ENCODE measurements at places on chromosomes 5 and 9.
A peak's percentile ranks its signal among the peaks of the same experiment; 100 is the strongest.

- no peaks in the 10 kb centered on the region for H3K36me3 ChIP-seq
- H3K4me3 ChIP-seq = no peak overlapping the region
- H3K27ac ChIP-seq = no peak overlapping the region
- H3K4me1 ChIP-seq = no peaks in the 10 kb centered on the region
- no peak for DNase-seq
Measured at GRCh38 chr9:113776194-113776593, 99.9 kb upstream of the ZNF618 start.

DNA sequence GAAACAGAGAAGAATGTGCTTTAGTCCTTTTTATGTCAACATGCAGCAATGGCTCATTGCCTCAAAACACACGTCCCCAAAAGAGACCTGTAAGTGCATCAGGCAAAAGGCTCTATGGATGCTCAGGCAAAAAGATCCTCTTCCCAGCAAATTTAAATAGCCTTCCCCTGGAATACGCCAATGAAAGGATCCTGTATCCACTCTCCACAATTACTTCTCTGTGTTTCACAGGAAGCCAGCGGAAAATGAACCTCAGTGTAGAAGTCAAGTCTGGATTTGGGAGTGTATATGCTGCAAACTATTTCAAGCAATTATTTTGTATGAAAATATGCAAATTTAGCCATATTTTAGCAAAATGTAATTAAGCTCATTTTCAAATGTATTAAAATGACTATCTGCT is 217.9 kb downstream of the EPB41L4A start:
- no peaks in the 10 kb centered on the region for H3K4me1 ChIP-seq
- no peak overlapping the region for H3K4me3 ChIP-seq
- DNase-seq = no peak
- H3K27me3 ChIP-seq = no peaks in the 10 kb centered on the region
- no peak overlapping the region for H3K27ac ChIP-seq

GRCh38 chr5:156927545-156927944 is 35.5 kb downstream of the TIMD4 start:
- no peaks in the 10 kb centered on the region for H3K36me3 ChIP-seq
- no peak overlapping the region for H3K4me3 ChIP-seq
- DNase-seq = no peak
- no peaks in the 10 kb centered on the region for H3K4me1 ChIP-seq

DNA sequence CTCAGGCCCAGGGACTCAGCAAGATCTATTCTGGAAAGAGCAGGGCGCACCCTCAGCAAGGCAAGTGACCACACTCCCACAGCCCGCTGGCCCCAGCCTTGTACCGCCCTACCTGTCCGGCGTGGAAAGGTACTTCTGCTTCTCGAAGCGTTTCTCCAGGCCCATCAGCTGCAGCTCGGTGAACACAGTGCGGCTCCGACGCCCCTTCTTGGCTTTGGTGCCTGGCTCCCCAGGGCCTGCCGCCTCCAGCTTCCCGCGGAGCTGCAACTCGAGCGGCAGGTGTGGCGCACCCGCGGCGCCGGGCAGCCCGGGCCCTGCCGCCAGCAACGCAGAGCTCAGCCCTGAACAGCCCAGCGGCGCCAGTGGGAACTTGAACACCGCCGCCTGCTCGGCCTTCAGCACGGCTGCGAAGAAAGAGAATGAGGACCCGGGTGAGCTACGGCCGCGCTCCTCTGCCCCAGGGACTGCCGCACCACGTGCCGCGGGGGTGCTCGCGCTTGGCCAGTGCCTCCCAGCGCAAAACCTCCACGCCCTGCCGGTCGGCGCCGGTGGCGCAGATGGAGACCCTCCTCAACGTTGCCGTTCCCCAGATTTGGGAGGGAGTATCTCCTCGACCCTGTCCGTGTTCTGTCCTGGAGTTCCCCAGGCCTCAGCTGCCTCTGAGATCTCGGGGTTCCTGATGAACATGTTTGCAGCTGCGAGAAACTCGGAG is 2.2 kb downstream of the BARX1 start:
- no peak for DNase-seq
- H3K27me3 ChIP-seq = no peaks in the 10 kb centered on the region
- H3K4me3 ChIP-seq = peak overlapping the region; percentile 20
- no peak overlapping the region for H3K27ac ChIP-seq
- H3K36me3 ChIP-seq = no peaks in the 10 kb centered on the region
- peaks cover 53% of the 10 kb centered on the region for H3K4me1 ChIP-seq

GRCh38 chr5:10975945-10976344 is 214.9 kb upstream of the DAP start:
- no peaks in the 10 kb centered on the region for H3K27me3 ChIP-seq
- H3K4me3 ChIP-seq = no peak overlapping the region
- no peaks in the 10 kb centered on the region for H3K36me3 ChIP-seq
- H3K27ac ChIP-seq = no peak overlapping the region
- H3K4me1 ChIP-seq = no peaks in the 10 kb centered on the region

Data from Peyer's patch (tissue), 4 donors.